ENCODE measurements at places on chromosomes 1 and 21. TPM values are rescaled to one million over a fixed set of nuclear protein-coding genes. Genes with fewer than 3 reads are reported as not detected.
A peak's percentile ranks its signal among the peaks of the same experiment; 100 is the strongest.

Gene RXRG
- total RNA-seq, result 247 TPM

- no peaks in the 10 kb centered on the region for H3K27me3 ChIP-seq
Observed at GRCh38 chr1:23596382-23597358, 37.4 kb upstream of the ID3 start.

DNA sequence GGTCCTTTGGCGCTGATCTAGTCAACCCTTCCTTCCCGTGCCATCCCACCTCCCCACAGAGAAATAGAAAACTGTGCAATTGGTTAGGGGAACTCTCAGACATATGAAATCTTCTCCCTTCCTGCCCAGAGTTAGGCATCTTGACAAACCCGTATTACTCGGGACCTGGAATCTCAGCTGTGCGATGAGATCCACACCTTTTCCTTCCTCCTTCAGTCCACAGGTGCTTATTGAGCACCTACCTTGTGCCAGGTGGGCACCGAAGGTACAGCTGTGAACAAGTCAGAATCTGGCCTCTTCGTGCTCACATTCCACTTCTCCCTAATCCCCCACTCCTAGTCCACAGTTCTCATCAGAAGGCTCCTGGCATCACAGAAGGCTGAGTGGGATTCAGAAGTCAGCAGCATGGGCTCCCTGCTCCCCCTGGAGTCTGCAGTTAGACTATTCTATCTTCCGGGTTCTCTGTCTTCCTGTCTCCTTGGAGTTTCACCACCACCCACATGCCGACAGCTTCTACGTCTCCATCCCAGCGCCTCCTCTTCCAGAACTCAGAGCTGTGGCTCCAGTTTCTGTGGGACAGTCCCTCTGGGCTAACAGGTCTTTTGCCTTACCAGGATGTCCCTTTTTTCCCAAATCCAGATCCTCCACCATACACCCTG, 23.0 kb downstream of the KNCN start:
- no peaks in the 10 kb centered on the region for H3K4me1 ChIP-seq
- H3K27ac ChIP-seq, result no peak overlapping the region
- H3K36me3 ChIP-seq, result no peaks in the 10 kb centered on the region
- no peak overlapping the region for H3K4me3 ChIP-seq
- peaks cover 81% of the 10 kb centered on the region for H3K27me3 ChIP-seq

DNA sequence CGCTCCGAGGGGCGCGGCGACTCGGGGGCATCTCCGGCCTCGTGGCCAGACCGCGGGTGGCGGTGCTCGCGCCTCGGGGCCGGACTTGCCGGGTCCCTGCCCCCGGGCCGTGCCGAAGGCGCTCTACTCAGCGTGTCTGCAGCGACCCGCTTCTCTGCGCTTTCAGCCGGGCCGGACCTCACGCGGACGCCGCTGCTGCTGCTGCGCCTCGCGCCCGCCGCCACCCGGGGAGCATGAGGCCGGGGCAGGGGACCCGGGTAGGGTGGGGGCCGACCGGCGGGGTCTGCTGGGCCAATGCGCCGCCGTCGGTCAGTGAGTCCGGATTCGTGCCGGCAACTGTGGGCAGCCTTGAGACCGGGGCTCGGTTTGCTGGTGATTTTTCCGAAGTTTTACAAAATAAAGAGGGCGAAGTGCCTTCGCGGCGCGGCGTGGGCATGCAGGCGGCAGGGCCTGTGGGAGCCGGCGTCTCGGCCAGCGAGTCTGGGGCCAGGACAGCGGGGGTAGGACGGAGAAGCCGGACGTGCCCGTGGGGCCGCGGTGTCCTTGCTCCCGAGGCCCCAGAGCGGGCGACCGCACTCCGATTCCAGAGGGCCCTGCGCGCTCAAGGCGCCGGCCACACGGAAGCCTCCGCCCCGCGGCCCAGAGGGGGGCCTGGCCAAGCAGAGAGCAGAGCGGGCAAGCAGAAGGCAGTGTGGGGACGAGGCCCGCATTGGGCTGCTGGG, 749 bp downstream of the FAM163A start:
- no peak overlapping the region for H3K27ac ChIP-seq
- H3K4me1 ChIP-seq, result no peaks in the 10 kb centered on the region
- H3K36me3 ChIP-seq, result no peaks in the 10 kb centered on the region
- peak; percentile 49 for DNase-seq
- peak overlapping the region; percentile 29 for H3K4me3 ChIP-seq
- H3K27me3 ChIP-seq, result peaks cover 100% of the 10 kb centered on the region

Gene KRTAP21-3
- not detected for total RNA-seq

Gene SHISAL2A
- not detected for total RNA-seq

DNA sequence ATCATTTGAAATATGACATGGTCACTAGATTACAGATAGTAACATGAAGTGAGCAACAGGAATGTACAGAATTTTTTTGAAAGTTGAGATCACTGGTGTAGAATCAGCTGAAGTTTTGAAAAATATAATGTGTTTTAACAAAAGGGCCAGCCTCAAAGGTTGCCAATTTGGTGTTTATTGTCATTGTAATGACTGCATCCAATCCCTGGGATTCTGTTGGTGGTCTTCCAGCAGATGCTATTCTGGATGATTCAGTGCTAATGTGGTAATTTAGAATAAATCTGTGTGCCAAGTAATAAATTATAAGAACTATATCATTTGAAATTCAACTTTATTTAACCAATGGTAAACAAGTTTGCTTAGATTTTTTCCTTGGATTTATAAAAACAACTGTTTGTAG, 436.4 kb upstream of the PKN2 start:
- no peak for DNase-seq
- no peaks in the 10 kb centered on the region for H3K36me3 ChIP-seq
- no peaks in the 10 kb centered on the region for H3K4me1 ChIP-seq

- no peak overlapping the region for H3K4me3 ChIP-seq
- H3K27me3 ChIP-seq, result no peaks in the 10 kb centered on the region
- no peak for DNase-seq
- no peak overlapping the region for H3K27ac ChIP-seq
- H3K36me3 ChIP-seq, result no peaks in the 10 kb centered on the region
Observed at GRCh38 chr21:42148097-42148496, 70.8 kb upstream of the ABCG1 start.

DNA sequence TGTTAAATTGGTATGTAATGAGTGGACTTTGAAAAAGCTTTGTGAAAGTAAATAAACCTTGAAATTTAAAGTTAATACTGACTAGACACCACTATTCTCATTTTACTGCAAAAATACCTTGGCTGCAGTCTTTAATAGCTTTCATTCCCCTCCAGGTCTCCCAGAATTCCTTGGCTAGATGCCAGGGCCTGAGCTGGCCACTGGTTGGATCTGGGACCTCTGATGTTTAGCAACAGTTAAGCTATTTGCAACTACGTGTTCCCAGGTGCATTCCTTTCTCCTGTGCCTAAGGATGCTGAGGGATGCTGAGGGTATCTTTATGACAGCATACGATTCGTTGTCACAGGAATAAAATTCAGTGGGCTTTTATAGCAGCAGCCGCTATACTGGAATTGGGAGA, 938.7 kb downstream of the TTLL7 start:
- no peak for DNase-seq
- H3K27me3 ChIP-seq, result no peaks in the 10 kb centered on the region
- no peak overlapping the region for H3K27ac ChIP-seq
- no peaks in the 10 kb centered on the region for H3K36me3 ChIP-seq
- H3K4me3 ChIP-seq, result no peak overlapping the region
- no peaks in the 10 kb centered on the region for H3K4me1 ChIP-seq

Gene E2F2
- 2.5 TPM for total RNA-seq

Gene ZNF695
- 4.3 TPM for total RNA-seq

Gene CATSPERE
- total RNA-seq, result 1.4 TPM

GRCh38 chr1:78385744-78386462, 104.9 kb upstream of the PTGFR start:
- no peak for DNase-seq
- H3K36me3 ChIP-seq, result no peaks in the 10 kb centered on the region
- H3K27me3 ChIP-seq, result no peaks in the 10 kb centered on the region
- no peak overlapping the region for H3K27ac ChIP-seq

GRCh38 chr1:205554026-205554811, 49.8 kb downstream of the CDK18 start:
- H3K4me3 ChIP-seq, result no peak overlapping the region
- H3K36me3 ChIP-seq, result no peaks in the 10 kb centered on the region
- H3K4me1 ChIP-seq, result no peaks in the 10 kb centered on the region
- DNase-seq, result no peak
- H3K27ac ChIP-seq, result no peak overlapping the region
- peaks cover 6% of the 10 kb centered on the region for H3K27me3 ChIP-seq

GRCh38 chr1:2912424-2913061, 108.7 kb upstream of the ACTRT2 start:
- no peak overlapping the region for H3K27ac ChIP-seq
- no peak for DNase-seq
- no peaks in the 10 kb centered on the region for H3K36me3 ChIP-seq
- H3K27me3 ChIP-seq, result no peaks in the 10 kb centered on the region

DNA sequence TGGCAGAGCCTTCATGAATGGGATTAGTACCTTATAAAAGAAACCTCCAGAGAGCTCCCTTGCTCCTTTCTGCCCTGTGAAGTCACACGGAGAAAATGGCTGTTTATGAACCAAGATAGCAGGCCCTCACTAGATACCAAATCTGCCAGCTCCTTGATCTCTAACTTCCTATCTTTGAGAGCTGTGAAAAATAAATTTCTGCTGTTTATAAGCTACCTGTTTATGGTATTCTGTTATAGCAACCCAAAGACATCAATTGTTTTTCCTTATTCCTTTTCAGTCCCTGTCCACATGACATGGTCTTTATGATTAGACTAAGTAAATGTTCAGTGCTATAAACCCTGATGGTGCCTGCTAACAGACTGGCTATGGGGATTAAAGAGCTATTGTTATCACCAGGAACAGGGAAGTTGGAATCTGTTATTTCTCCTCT, 9.7 kb upstream of the STIL start:
- no peak for DNase-seq
- H3K4me1 ChIP-seq, result no peaks in the 10 kb centered on the region
- H3K27me3 ChIP-seq, result no peaks in the 10 kb centered on the region
- H3K4me3 ChIP-seq, result no peak overlapping the region
- H3K36me3 ChIP-seq, result no peaks in the 10 kb centered on the region
- no peak overlapping the region for H3K27ac ChIP-seq

Gene PRKCZ
- total RNA-seq, result 50.9 TPM

Gene PROX1
- 28.7 TPM for total RNA-seq

DNA sequence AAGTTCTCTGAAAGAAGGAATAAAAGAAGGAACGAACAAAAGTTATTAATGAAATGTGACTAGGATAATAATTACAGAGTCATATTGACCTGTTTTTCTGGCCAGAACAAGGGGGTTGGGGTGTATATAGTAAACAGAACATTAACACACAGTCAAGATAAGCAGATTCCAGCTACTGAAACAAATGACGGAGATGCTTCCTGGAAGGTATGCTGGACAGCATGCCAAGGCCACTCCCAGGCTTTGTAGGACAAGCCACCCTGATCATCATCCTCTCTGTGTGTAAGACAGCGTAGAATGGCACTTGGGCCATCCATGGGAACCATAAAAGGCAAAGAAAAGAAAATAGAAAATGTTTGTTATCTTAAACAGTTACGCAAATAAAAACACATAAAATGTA, 120.7 kb downstream of the TGFBR3 start:
- no peak overlapping the region for H3K27ac ChIP-seq
- H3K27me3 ChIP-seq, result no peaks in the 10 kb centered on the region
- DNase-seq, result no peak
- peaks cover 31% of the 10 kb centered on the region for H3K4me1 ChIP-seq
- H3K36me3 ChIP-seq, result no peaks in the 10 kb centered on the region
- no peak overlapping the region for H3K4me3 ChIP-seq

GRCh38 chr1:56617141-56617540, 28.0 kb upstream of the PRKAA2 start:
- no peak overlapping the region for H3K27ac ChIP-seq
- no peak overlapping the region for H3K4me3 ChIP-seq
- no peaks in the 10 kb centered on the region for H3K4me1 ChIP-seq
- DNase-seq, result no peak

GRCh38 chr1:162412002-162412401, at the start of gene SH2D1B:
TSS of gene SH2D1B (minus strand) at chr1:162412136. CDS start at chr1:162412016, 120 bp downstream.
- no peak within 1 kb of the TSS for H3K4me3 ChIP-seq
- no peaks in the 10 kb centered on the region for H3K27me3 ChIP-seq
- H3K27ac ChIP-seq, result no peak within 1 kb of the TSS
- DNase-seq, result no peak
- H3K36me3 ChIP-seq, result no peaks in the 10 kb centered on the region

GRCh38 chr1:238005116-238005515, 114.4 kb upstream of the ZP4 start:
- no peaks in the 10 kb centered on the region for H3K36me3 ChIP-seq
- no peak overlapping the region for H3K4me3 ChIP-seq
- no peak overlapping the region for H3K27ac ChIP-seq
- no peaks in the 10 kb centered on the region for H3K27me3 ChIP-seq

- DNase-seq, result no peak
- H3K4me1 ChIP-seq, result peaks cover 11% of the 10 kb centered on the region
- H3K27ac ChIP-seq, result no peak overlapping the region
- peaks cover 32% of the 10 kb centered on the region for H3K36me3 ChIP-seq
- no peak overlapping the region for H3K4me3 ChIP-seq
Observed at GRCh38 chr1:1403653-1404052, 3.4 kb downstream of the MRPL20 start.

Gene GSTM1
- total RNA-seq, result 5.5 TPM

Gene LCE3E
- total RNA-seq, result not detected

GRCh38 chr1:151444783-151445177, 14.5 kb downstream of the POGZ start:
- DNase-seq, result no peak
- H3K4me3 ChIP-seq, result no peak overlapping the region
- H3K27me3 ChIP-seq, result no peaks in the 10 kb centered on the region
- no peaks in the 10 kb centered on the region for H3K4me1 ChIP-seq
- peak overlapping the region; percentile 37 for H3K27ac ChIP-seq

- H3K27ac ChIP-seq, result no peak overlapping the region
- H3K4me1 ChIP-seq, result peaks cover 15% of the 10 kb centered on the region
- peaks cover 38% of the 10 kb centered on the region for H3K27me3 ChIP-seq
- H3K36me3 ChIP-seq, result no peaks in the 10 kb centered on the region
- DNase-seq, result peak; percentile 54
- H3K4me3 ChIP-seq, result peak overlapping the region; percentile 60
Observed at GRCh38 chr1:33429856-33430691, 821 bp downstream of the PHC2 start.

DNA sequence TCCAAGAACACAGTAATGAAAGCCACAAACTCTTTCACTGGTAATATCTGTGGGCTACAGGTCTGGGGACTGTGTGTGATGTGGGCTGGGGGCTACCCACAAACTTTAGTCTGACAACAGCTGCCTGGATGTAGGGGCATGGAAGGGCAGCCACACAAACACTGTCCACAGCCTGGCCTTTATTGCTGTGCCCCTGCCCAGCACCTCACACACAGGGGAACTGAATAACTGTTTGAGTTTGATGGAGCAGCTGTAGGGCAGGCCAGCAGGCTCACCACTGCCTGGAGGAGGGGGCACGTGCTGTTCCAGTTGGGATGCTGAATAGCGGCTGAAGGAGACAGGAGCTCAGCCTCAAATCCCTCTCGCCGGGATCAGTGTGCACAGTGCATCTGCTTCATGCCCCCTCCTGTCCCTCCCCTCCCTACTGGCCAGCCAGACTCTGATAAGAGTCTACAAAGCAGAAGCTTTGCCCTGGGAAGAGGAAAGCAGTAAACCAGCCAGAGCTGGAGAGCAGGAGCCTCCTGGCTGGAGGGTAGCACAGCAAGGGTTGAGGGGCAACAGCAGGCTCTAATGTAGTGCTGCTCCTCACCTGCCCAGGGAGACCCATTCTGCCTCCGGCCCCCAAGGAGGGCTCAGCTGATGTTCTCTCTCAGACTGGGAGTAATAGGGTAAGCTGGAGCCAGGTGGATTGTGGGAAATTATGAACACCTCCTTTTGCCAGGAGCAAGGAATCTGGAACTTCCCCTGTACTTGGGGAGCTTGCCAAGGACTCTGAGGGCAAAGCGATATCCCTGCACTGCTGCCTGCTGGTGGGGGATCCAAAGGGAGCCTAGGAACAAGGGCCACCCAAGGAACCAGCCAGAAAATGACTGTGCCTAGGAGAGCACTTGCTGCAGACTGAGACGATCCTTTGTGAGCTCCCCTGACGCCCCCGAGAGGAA, 70.2 kb upstream of the GOLT1A start:
- no peaks in the 10 kb centered on the region for H3K27me3 ChIP-seq
- H3K4me3 ChIP-seq, result no peak overlapping the region
- DNase-seq, result peak; percentile 24
- H3K4me1 ChIP-seq, result peaks cover 72% of the 10 kb centered on the region

Data from cardiac muscle cell (in vitro differentiated cells and primary cell).